H7 (cell line): ENCODE measurements at places on chromosomes 3 and 15. TPM values are rescaled to one million over a fixed set of nuclear protein-coding genes. Genes with fewer than 3 reads are reported as not detected.

LSMEM2 gene
- 0.07 and 1.2 TPM in 2 replicates for total RNA-seq

ZFYVE19 gene
- total RNA-seq, result 25.5 and 30.0 TPM in 2 replicates

WDR93 gene
- not detected in 2 replicates for total RNA-seq

CPNE9 gene
- 0.18 and 0.38 TPM in 2 replicates for total RNA-seq

DNA sequence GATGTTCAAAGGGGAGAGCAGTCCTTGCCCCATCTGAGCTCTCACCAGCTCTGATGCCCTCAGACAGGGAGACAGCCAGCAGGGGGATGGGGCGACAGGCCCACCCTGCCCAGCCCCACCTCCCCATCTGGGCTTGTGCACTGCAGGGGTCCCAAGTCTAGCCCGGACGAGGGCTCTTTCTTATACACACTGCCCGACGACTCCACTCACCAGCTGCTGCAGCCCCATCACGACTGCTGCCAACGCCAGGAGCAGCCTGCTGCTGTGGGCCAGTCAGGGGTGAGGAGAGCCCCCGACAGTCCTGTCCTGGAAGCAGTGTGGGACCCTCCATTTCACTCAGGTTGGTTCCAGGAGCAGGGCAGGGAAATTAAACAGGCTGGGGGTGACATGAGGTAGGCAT, 73.9 kb downstream of the BOC start:
- DNase-seq, result peak; percentile 33

- peak; percentile 52 for DNase-seq
Observed at GRCh38 chr15:70633103-70633831, 130.1 kb downstream of the UACA start.

- DNase-seq, result no peak
Observed at GRCh38 chr3:42736531-42736930, 33.9 kb upstream of the HHATL start.

DNA sequence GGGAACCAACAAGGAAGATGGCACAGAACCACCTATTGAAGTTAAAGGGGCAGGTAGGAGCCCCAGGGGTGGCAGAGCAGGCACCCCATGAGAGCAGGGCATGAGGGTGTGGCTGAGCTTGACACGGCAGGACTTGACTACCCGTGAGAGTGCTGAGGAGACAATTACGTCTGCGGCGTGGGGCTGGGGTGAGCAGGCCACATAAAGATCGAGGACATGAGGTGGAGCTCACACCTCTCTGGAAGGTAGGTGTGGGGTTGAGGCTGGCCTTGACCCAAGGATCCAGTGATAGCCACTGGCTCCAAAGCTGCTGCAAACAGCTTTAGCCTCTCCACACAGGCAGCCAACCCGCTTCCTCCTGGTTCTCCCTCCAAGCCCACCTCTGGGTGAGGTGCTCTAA, 64.5 kb downstream of the PCSK6 start:
- peak; percentile 41 for DNase-seq

DNA sequence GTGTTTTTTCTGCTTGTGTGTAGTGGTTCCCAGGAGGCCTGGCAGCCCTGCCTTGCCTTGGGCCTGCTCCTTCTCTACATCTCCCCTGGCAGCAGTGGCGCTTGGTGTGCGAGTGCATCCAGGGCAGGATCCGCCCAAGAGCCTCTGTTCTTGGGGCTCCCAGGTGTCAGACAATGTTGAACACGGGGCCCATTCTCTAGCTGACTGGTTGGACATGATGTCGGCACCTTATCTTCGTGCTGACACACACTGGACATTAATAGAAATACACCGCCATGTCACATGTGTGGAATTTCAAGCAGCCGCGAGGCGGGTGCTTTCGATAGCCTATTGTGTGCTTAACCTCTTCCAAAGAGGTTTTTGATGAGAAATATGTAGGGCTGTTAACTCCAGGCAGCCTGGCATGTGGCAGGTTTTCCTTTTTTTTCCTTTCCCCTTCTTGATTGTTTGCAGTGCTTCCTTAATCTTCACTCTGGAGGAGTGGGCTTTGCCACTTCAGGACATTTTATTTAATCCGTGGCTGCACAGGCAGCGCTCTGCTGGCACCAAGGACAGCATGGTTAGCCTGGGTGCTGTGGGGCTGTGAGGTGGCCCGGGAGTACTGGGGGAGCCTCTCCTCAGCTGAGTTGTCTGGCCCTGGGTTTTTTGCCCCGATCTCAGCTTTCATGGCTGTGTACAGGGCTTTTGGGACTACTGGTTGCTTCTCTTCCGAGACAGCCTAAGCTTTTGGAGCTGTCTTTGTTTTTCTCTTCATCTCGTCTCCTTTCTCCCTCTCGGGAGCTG, 42.5 kb downstream of the CHCHD6 start:
- DNase-seq, result no peak

- DNase-seq, result no peak
Observed at GRCh38 chr15:70741107-70741531, 22.2 kb downstream of the UACA start.

DNA sequence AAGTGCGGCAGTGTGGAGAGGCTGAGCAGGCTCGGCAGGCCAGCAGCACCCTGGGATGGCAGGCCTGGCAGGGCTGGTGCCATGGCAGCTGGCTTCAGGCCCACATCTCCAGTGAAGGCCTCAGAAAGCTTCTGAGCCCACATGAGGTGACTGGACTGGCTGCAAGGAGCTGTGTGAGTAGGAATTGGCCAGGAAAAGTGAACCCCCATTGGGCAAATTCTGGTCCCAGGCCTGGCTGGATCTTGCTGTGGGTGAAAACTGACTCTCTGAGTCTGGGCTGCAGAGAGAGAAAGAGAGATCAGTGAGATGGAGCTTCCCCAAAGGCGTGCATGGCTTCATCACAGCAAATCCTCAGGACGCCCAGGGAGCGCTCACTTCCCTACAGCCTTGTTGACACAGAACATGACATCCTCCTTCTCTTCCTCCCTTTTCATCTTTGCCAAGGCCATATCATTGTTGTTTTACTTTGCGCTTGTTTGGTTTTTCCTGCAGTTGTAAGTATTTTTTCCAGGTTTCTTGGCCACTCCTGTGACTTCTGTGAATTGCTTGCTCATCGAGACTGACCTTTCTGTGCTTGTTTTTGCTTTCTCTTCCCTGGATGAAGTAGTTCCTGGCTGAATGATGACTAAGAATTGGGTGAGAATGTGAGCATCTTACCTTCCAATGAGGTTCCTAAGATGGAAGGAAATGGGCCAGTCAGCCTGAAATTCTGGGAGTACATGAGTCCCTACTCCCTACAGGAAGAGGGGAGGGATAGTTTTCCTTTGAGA, 299.1 kb downstream of the TLE3 start:
- no peak for DNase-seq
